ENCODE measurements at places on chromosomes 13 and 19.

- DNase-seq = no peak
These were observed 51.0 kb downstream of the TGDS start for GRCh38 chr13:94544922-94545321.

DNA sequence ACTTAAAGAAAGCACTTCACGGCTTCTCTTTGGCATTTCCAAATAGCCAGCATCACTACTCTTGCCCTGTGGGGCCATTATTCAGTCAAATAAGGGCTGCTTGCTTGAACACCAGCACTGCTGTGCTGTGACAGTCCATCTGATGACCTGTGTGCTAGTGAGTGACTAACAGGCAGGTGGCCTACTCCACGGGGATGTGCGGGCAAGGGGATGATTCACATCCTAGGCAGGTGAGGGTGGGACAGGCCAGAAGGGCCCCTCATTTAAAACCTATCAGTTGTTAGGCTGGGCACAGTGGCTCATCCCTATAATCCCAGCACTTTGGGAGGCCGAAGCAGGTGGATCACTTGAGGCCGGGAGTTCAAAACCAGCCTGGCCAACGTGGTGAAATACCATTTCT lies 8.2 kb downstream of the CCNE1 start:
- DNase-seq = no peak

GRCh38 chr19:41597600-41598041 lies 21.7 kb downstream of the CEACAM21 start:
- DNase-seq = peak; percentile 71

DNA sequence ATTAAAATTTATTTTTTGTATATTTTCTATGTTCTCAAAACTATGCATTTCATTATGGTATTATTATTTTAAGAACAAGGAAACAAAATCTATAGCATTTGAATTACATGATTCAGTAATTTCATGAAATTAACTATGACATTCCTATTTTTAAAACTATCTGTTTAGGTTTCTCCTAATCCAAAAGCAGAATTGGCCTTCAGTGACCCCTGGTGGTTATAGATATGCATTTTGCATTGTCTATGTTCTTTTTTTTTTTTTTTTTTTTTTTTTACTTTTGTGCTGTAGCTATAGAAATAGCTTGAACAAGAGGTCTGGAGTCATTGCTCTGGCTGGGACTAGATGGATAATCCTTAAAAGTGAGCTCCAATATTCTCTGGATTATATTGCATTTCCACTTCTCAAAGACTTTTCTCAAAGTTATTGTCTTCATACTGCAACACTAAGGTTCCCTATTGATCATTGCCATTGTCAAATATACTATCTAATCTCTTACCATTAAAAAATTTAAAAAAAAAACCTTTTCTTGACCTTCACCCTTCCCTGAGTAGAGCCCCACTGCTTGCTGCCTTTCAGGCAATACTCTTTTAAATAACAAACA lies 15.9 kb upstream of the DNAJC3 start:
- peak; percentile 19 for DNase-seq

DNA sequence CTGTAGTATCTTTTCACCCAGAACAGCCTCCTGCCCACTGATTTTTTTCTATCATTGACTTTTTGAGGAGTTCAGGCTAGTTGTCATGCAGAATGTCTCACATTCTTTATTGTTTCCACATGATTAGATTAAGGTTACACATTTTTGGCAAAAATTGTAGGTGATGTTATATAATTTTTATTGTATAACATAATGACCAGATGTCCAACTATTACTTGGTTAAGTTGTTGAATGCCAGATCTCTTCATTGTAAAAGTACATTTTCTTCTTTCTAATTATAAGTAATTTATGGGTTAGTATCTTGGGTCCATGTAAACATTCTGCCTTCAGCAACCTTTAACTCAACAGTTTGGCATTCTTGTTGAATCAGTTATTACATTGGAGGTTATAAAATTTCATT lies 138.4 kb downstream of the POSTN start:
- DNase-seq = no peak

- DNase-seq = no peak
These were observed 57.0 kb downstream of the DNM2 start for GRCh38 chr19:10774893-10775292.

- DNase-seq = no peak
These were observed 17.0 kb downstream of the ALOX5AP start for GRCh38 chr13:30752201-30752797.

DNA sequence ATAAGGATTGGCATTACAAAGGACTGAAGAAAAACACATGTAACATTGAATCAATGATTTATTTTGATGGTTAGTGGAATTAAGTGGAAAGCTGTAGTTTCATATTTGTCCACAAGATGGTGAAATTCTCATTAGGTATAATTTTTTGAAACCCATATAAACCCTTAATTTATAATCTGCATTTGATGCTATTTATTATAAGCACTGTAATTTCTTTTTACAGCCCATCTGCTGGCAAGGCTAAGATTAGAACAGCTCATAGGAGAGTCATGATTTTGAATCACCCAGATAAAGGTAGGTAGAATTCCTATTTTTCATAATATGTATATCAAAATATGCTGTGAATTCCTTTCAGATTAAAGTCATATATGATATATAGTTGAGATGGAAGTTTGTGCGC lies 62.2 kb downstream of the DNAJC15 start:
- no peak for DNase-seq

DNA sequence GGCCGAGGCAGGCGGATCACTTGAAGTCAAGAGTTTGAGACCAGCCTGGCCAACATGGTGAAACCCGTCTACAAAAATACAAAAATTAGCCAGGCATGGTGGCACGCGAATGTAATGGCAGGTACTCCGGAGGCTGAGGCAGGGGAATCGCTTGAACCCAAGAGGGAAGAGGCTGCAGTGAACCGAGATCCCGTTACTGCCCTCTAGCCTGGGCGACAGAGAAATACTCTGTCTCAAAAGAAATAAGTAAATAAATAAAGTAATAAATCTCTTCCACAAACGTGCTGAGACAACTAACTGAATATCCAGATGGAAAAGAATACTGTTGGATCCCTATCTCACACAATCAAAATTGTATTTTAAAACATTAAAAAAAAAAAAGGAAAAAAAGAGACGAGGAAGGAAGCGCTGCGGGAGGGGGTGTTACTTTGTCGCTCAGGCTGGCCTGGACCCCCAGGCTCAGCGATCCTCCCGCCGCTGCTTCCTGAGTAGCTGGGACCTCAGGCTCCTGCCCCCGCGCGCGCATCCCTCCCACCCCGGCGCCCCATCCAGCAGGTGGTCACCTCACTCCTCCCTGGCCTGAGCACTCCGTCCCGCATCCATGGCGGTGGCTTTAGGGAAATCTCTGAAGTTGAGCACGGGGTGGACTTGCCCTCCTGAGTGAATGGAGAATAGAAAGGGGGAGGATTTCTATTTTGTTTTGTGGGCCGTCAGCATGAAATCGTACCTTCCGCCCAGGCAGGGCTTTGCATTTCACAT lies 628 bp upstream of the ZNF813 start:
- DNase-seq = no peak

DNA sequence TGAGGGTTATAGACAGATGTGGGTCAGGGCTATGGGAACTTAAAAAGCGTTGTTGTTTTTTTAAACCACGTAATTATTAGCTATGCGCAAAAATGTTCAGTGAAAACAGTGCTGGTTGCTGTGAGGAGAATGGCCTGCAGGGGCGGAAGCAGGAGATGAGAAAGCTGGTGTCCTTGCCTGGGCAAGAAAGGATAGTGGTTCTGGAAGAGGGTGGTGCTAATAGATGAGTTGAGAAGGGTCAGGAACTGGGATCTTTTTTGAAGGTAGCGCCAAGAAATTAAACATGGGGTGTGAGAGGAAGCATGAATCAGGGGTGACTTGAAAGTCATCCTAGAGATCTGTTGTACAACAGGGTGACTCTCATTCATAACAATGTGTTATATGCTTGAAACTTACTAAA lies 4.8 kb upstream of the SMG9 start:
- DNase-seq = no peak

GRCh38 chr13:20053016-20053415 lies 94.5 kb downstream of the ZMYM2 start:
- no peak for DNase-seq

DNA sequence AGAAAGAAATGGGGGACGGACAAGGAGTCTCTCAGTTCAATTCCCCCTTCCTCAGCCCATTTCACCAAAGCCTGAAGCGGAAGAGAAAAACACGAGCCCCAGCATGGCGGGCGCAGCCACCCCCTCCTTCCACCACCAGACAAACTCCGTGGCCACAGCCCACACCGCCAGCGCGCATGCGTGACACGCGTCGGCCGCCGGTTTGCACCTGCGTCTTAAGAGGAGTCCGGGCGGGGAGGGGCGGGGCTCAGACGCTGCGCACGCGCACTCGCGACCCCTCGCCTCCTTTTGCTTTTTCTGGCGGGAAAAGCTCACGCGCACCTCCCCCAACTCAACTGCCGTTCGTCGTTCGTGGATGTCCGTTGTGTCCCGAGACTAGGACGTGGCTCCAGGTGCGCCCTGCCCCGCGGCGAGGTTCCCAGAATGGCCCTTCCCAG lies at the start of gene KASH5:
Gene KASH5 (plus strand): TSS at position 314 of the 437 bp plus-strand sequence. CDS start 2,635 bp downstream, outside the sequence.
- peak; percentile 85 for DNase-seq

GRCh38 chr13:105465251-105465650 lies 1070.2 kb downstream of the EFNB2 start:
- DNase-seq = no peak

GRCh38 chr13:66200555-66200954 lies 1029.6 kb downstream of the PCDH9 start:
- no peak for DNase-seq

- no peak for DNase-seq
These were observed 79.4 kb upstream of the MCF2L start for GRCh38 chr13:112889351-112890290.

- DNase-seq = no peak
These were observed 80.9 kb upstream of the SHISA2 start for GRCh38 chr13:26132756-26133155.

DNA sequence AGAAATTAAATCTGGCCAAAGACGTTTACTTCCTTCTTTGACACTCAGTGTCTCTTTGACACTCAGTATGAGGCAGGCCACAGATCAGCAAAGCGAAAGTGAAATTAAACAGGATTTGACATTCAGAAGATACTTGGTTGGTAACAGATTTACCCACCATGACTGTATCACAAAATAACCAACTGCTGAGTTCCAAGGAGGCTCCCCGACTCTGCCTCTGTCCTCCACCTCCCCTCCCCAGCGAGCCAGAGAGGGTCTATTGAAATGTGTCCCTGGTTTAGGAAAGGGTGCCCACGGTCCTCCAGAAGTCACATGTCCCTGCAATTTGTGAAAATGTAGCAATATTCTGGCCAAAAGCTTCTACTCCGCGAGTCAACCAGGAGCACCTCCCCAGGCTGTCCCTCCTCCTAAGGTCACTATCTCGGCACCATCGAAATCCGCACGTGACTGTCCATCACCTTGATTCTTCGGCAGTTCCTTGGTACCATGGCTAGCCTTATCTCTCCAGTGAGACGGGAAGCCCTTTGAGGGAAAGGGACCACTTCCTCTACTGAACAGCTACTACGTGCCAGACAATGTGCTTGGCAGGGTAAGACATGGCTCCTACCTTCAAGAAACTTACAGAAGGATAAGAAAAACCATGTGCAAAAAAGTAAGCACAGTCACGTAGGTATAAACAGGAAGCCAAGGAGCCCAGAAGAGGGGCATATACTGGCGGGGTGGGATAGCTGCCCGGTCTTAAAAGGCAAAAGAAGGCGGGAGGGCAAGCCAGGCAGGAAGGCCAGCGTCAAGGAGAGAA lies 1.5 kb downstream of the N4BP2L1 start:
- peak; percentile 52 for DNase-seq

GRCh38 chr13:80173224-80173623 lies 167.7 kb downstream of the SPRY2 start:
- no peak for DNase-seq

DNA sequence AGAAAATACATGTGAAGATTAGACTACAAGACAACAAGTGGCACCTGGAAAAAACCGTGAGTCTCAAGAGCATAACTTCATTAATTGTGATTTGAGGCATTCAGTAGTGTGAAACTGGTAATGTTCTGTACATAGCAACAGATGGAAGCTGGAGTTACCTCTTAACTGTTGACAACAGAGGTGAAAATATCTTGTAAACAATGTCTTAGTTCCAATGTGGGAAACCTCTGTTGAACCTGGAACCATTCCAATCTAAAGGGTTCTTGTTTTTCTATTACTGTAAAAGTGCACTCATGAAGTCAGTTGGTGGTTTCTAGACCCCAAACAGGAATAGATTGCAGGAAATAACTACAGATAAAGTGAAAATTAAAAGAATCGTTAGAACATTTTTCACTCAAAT lies 728.4 kb downstream of the SLITRK1 start:
- no peak for DNase-seq

- DNase-seq = no peak
These were observed 689.6 kb downstream of the SLITRK5 start for GRCh38 chr13:88360761-88361160.

GRCh38 chr13:25330541-25330940 lies 29.1 kb downstream of the NUP58 start:
- no peak for DNase-seq

DNA sequence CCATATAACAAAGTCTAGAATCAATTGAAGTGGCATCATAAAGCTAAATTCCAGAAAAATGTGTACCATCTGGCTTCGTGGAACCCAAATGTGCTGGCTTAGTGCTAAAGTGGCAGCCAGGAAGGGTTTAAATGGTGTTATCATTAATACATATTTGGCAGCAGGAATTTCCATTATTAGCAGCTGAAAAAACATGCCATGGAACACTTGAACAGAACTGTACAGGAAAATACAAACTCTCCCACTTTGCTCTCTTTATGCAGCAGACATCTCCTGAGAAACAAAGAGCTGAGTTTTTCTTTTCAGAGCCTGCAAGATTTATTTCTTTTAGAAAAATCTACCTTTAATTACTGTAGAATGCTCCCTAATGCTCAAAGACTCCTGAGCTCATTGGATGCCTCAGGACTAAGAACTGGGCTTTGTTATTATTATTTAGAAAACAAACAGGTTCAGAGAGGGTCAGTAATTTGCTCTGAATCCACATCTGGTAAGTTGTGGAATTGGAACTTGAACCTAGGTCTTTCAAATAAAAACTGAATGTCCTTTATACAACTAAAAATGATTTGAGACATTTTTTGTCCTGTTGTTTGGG lies 179.0 kb downstream of the LACC1 start:
- DNase-seq = no peak

DNA sequence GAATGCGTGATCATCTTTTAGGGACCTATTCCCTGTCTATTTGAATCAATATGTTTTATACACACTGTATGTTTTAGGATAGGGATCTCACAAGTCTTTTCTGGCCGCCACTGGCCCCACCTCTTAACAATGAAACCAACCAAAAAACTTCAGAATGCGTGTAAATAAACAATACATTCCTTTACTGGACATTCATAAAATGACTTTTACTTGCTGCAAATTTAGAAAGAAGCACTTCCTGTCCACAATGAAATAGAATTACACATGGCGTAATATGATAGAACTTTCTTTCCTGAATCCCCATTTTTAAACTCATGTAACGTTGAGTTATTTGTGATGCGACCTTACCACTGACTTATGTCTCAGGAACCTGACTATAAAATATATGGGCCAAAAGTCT lies 233.6 kb downstream of the SLITRK6 start:
- DNase-seq = no peak

DNA sequence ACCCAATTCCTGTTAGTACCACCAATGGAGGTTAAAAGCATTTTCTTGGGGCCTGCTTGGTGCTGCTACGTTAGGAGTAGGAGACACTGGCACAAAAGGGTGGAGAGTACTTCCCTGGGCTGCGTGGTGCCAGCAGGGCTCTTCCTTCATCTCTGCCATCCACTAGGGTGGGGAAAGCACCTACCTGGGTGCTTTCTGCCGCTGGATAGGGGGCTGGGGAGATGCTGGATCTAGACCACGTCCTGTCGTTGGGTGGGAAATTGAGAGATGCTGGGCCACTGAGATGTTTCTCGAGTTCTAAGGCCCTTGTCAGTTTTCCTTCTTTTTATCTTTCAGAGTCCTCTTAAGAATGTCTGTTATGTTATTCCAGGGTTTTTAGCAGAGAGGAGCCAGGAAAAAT lies 6.7 kb upstream of the FCGBP start:
- DNase-seq = peak; percentile 9
